ENCODE measurements at places on chromosomes 2 and 18. TPM values are rescaled to one million over a fixed set of nuclear protein-coding genes. Genes with fewer than 3 reads are reported as not detected.

- no peak for DNase-seq
Measured at GRCh38 chr18:46226461-46226860, 122.3 kb downstream of the HAUS1 start.

- no peak for DNase-seq
Measured at GRCh38 chr2:152174574-152174973, 989 bp downstream of the STAM2 start.

DNA sequence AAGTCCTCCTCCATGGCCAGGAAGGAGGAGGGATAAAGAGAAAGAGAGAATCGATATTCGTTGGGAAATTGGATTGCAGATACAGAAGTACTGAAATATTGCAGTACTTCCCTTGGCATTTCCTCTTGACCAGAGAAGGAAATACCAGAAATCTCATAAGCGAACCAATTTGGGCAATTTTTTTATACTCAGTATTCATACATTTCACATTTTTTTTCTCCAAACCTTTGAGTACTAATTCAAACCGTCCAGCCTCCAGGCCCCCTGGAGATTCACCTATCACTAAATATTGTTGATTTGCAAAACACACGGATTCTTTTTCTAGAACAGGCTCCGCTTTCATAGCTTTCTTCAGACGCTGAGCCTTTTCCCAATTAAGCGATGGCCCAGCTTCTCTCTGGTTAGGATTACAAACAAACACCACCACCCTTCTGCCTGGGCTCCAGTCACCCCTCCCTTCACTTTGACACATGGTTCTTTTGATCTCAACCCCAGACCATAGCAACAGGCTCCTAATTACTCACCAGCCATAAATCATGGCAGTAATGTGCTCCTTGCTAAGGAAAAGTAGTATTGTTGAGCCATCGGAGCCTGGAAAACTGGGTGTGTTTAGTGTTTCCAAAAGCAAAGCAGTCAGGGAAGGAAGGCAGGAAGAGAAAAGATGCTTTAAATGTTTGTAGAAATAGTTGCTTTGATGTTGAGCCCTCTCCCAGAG is 138.4 kb upstream of the CCDC68 start:
- no peak for DNase-seq

DNA sequence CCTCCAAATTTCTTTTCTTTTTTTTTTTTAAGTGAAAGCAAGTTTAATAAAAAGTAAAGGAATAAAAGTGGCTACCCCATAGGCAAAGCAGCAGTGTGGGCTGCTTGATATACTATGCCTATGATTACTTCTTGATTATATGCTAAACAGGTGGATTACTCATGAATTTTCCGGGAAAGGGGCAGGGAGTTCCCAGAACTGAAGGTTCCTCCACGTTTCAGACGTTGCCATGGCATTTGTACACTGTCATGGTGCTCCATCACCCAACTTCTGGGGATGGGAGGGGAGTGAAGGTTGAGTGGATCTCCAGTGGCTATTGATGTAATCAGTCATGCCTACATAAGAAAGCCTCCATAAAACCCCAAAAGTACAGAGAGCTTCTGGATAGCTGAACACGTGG is 176.2 kb downstream of the CYP26B1 start:
- DNase-seq, result no peak

GRCh38 chr2:129872446-129872845 is 107.0 kb upstream of the RAB6C start:
- no peak for DNase-seq

Gene ZAP70
- 13.5 TPM for total RNA-seq

Gene GPR17
- total RNA-seq, result 1.6 TPM

Gene CD8A
- total RNA-seq, result 1.1 TPM

Gene MC4R
- not detected for total RNA-seq
